ENCODE measurements at places on chromosomes 16 and 17.
A peak's percentile ranks its signal among the peaks of the same experiment; 100 is the strongest.

- no peak for DNase-seq
- H3K27ac ChIP-seq, result no peak overlapping the region
- no peaks in the 10 kb centered on the region for H3K4me1 ChIP-seq
- no peaks in the 10 kb centered on the region for H3K36me3 ChIP-seq
- no peaks in the 10 kb centered on the region for H3K27me3 ChIP-seq
- no peak overlapping the region for H3K4me3 ChIP-seq
These were observed 7.0 kb downstream of the XYLT2 start for GRCh38 chr17:50352693-50353599.

- H3K4me1 ChIP-seq, result no peaks in the 10 kb centered on the region
- H3K27me3 ChIP-seq, result peaks cover 89% of the 10 kb centered on the region
- H3K36me3 ChIP-seq, result no peaks in the 10 kb centered on the region
- no peak overlapping the region for H3K4me3 ChIP-seq
- no peak overlapping the region for H3K27ac ChIP-seq
These were observed 14.4 kb upstream of the METRNL start for GRCh38 chr17:83064732-83065659.

DNA sequence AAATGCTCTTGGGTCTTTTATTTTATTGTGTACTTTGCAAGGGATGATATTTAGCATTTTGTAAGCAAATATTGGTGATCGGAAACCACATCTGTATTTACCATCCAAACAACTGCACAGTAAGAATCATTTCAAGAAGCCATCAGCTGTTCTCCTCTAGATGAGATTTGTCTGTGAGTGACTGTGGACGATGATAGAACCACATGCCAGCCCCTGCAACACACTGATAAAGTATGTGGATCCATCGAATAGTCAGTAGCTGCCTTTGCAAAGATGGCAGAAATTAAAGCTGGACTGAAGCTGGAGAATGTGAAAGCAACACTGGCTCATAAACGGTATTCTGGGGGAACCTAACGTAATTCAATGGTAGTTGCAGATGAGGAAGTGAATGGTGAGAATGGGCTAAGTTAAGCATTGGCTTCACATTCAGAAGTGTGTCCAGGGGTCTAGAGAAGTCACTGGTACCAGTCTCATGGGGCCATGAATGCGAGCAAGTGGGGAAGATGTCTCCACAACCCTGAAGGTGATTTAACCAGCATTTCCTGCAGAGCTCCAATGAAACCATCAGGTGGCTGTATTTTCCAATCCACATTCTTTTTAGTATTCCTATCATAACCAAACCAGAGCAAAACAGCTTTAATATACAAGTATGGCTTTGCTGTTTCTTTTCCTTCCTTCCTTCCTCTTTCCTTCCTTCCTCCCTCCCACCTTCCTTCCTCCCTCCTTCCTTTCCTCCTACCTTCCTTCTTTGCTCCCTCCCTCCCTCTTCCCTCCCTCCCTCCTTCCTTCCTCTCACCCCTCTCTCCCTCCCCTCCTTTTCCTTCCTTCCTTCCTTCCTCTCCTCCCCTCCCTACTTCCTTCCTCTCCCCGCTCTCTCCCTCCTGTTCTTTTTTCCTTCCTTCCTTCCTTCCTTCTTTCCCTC lies 169.4 kb downstream of the ABCA8 start:
- no peak for DNase-seq
- no peaks in the 10 kb centered on the region for H3K36me3 ChIP-seq
- no peaks in the 10 kb centered on the region for H3K4me1 ChIP-seq
- no peak overlapping the region for H3K27ac ChIP-seq

DNA sequence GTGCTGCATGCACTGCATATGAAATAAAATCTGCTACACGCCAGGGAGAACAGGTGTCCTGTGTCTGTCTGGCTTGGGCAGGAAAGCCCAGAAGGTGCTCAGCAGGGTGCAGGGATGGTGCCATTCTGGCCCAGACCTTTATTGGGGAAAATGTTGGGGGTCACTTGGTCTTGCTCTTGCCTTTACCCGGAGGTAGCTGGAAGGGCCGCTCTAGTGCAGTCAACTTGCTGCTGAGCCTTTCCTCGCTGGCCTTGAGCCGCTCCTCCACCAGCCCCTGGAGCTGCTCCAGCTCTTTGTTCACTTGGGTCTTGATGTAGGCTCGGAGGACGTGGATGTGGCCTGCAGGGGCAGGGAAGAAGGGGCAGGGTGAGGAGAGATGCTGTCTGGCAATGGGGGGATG lies 4.5 kb downstream of the CFAP119 start:
- H3K27me3 ChIP-seq, result no peaks in the 10 kb centered on the region
- no peak overlapping the region for H3K27ac ChIP-seq
- peaks cover 8% of the 10 kb centered on the region for H3K4me1 ChIP-seq
- H3K36me3 ChIP-seq, result no peaks in the 10 kb centered on the region
- no peak overlapping the region for H3K4me3 ChIP-seq
- DNase-seq, result no peak

GRCh38 chr17:70157151-70157550 lies 12.2 kb upstream of the KCNJ2 start:
- no peaks in the 10 kb centered on the region for H3K4me1 ChIP-seq
- no peaks in the 10 kb centered on the region for H3K36me3 ChIP-seq
- H3K27me3 ChIP-seq, result no peaks in the 10 kb centered on the region

- peak overlapping the region; percentile 69 for H3K27ac ChIP-seq
- DNase-seq, result peak; percentile 60
- H3K36me3 ChIP-seq, result peaks cover 17% of the 10 kb centered on the region
- peaks cover 24% of the 10 kb centered on the region for H3K4me1 ChIP-seq
- H3K4me3 ChIP-seq, result peak overlapping the region; percentile 76
These were observed 763 bp upstream of the ACTG1 start for GRCh38 chr17:81513372-81513752.

- H3K27me3 ChIP-seq, result no peaks in the 10 kb centered on the region
- H3K4me1 ChIP-seq, result no peaks in the 10 kb centered on the region
- H3K4me3 ChIP-seq, result no peak overlapping the region
These were observed 23.5 kb upstream of the SIAH1 start for GRCh38 chr16:48408688-48409087.

DNA sequence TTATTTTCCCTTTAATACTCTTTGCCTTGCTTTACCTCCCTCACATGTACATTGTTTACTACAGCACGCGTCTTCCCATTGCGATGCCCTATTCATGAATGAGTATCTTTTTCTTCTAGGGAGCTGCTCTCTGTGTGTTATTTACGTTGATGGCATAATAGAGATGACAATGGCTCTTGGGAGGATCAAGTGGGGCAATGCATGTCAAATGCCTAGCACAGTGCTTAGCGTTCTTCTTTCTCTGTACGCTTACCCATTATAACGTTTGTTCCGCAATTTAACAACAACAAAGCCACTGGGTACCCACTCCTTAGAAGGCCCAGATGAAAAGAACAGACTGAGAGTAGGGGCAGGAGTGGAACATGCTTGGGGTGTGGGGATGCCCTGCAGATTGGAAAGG lies 271.6 kb upstream of the TNRC6C start:
- H3K36me3 ChIP-seq, result no peaks in the 10 kb centered on the region
- H3K4me1 ChIP-seq, result peaks cover 34% of the 10 kb centered on the region
- no peak overlapping the region for H3K27ac ChIP-seq
- H3K27me3 ChIP-seq, result no peaks in the 10 kb centered on the region

DNA sequence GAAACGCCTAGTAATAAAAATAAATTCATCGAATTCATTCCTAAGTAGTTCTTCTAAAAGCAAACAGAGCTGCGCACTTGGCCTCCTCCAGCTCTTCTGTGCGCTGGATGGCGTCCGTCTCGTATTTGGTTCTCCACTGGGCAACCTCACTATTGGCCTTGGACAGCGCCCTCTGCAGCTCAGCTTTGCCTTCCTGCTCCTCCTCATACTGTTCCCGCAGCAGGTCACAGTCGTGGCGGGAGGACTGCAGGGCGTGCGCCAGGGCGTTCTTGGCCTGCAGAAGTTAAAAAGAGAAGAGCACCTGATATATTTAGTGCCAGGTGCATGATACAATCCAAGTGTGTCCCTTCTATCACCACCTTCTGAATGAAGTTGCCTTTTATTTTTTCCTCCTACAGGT lies 21.8 kb downstream of the MYH3 start:
- no peak for DNase-seq
- H3K4me3 ChIP-seq, result no peak overlapping the region

DNA sequence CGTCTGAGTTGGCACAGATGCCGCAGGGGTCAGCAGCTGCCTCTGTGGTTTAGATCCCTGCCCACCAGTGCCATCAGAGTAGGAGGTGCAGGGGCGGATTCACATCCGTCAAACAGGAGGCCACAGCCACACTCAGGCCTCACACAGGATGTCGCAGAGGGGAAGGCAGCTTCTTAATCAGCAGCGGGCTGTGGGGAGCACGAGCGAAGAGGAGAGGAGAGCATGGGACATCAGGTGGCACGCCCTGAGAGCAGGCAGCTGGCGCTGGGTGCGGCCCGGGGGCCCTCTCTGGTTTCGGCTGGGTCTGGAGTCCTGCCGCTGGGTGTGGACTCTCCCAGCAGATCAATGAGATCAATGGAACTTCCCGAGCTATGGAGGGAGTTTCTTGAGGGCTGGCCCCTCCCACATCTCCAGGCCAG lies 9.6 kb downstream of the LLGL2 start:
- no peak overlapping the region for H3K4me3 ChIP-seq
- no peaks in the 10 kb centered on the region for H3K27me3 ChIP-seq
- no peaks in the 10 kb centered on the region for H3K36me3 ChIP-seq
- H3K27ac ChIP-seq, result no peak overlapping the region
- no peaks in the 10 kb centered on the region for H3K4me1 ChIP-seq

DNA sequence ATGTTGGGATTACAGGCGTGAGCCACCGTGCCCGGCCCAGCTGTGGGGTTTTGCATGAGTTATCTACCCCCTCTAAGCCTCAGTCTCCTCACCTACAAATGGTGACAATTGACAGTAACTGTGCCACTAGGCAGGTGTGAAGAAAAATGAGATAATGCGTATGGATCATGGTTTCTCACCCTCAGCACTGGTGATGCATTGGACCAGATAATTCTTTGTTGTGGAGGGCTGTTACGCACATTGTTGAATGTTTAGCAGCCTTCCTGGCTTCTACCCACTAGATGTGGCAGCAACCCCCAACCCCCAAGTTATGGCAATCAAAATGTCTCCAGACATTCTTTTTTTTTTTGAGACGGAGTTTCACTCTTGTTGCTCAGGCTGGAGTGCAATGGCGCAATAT lies 9.0 kb upstream of the HAPSTR1 start:
- H3K36me3 ChIP-seq, result no peaks in the 10 kb centered on the region
- no peak overlapping the region for H3K4me3 ChIP-seq
- H3K27me3 ChIP-seq, result no peaks in the 10 kb centered on the region
- H3K27ac ChIP-seq, result no peak overlapping the region
- DNase-seq, result no peak

- no peaks in the 10 kb centered on the region for H3K27me3 ChIP-seq
- no peak for DNase-seq
- H3K27ac ChIP-seq, result no peak overlapping the region
- H3K4me3 ChIP-seq, result no peak overlapping the region
These were observed 95.7 kb downstream of the WNT3 start for GRCh38 chr17:46722662-46723285.

DNA sequence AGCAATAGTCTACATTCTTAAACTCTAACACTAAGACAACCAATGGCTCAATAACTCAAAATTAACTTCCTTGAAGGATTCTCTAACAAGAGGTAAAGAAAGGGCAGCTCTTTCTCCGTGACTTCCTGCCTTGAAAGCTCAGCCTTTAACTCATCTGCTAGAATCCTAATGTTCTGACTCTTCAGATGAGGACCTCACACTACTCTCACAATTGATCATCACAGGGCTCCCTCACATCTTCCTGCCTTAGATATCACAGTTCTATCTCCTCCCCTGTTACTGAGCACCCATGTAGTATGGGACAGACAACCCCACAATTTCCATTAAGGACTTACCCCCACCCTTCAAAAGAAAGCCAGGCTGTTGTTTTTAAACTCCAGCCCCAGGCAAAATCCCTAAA lies 33.5 kb downstream of the SMURF2 start:
- no peak overlapping the region for H3K27ac ChIP-seq
- no peak overlapping the region for H3K4me3 ChIP-seq
- DNase-seq, result no peak
- no peaks in the 10 kb centered on the region for H3K4me1 ChIP-seq
- H3K27me3 ChIP-seq, result no peaks in the 10 kb centered on the region

DNA sequence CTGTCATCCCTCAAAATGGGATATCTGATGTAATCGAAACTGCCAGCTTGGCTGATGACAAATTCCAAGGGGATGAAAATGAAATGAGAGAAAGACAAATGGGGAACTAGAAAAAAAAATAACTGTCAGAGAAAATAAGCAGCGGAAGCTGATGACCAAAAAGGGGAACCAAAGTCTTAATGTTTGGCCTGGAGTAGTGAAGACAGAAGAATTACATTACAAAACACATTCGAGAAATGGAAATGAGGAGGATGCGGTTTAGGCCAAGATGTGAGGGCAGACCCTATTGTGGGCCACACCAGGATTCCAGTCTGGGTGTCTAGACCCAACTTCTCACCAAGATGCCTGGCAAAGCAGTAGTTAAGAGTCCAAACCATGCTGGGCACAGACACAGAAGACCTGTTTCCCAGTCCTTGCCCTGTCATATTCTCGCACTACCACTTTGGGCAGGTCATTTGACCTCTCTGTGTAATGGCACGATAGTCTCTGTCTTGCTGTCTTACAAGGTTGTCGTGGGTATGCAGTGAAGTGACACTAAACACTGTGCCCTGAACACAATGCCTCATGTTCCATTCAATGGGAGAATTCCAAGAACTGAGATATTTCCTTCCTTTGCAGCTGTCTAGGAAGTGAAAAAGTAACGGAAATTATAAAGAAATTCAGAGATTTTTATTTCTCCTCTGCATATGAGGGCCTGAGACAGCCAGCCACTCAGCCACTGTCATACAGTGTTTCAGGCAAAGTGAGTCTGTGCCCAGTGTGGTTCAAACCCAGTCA lies 12.3 kb upstream of the CCL2 start:
- no peaks in the 10 kb centered on the region for H3K36me3 ChIP-seq
- H3K4me3 ChIP-seq, result no peak overlapping the region
- DNase-seq, result no peak
- no peaks in the 10 kb centered on the region for H3K27me3 ChIP-seq
- H3K27ac ChIP-seq, result no peak overlapping the region

GRCh38 chr17:72120642-72121163 lies at the start of gene SOX9:
SOX9 (plus strand) TSS chr17:72121020; CDS start chr17:72121392, 372 bp downstream.
- peaks cover 29% of the 10 kb centered on the region for H3K27me3 ChIP-seq
- H3K4me3 ChIP-seq, result peak within 1 kb of the TSS; percentile 71
- DNase-seq, result peak; percentile 79

GRCh38 chr16:24007934-24008333 lies 172.2 kb downstream of the PRKCB start:
- no peak overlapping the region for H3K27ac ChIP-seq
- no peak for DNase-seq
- H3K4me3 ChIP-seq, result no peak overlapping the region
- peaks cover under 1% of the 10 kb centered on the region for H3K4me1 ChIP-seq
- no peaks in the 10 kb centered on the region for H3K36me3 ChIP-seq

- no peak overlapping the region for H3K4me3 ChIP-seq
- peak; percentile 24 for DNase-seq
- H3K27ac ChIP-seq, result no peak overlapping the region
- no peaks in the 10 kb centered on the region for H3K27me3 ChIP-seq
These were observed 164.5 kb downstream of the PRKCA start for GRCh38 chr17:66466840-66467367.

GRCh38 chr16:2468233-2468724 lies 2.8 kb upstream of the NTN3 start:
- H3K27ac ChIP-seq, result no peak overlapping the region
- H3K27me3 ChIP-seq, result peaks cover 50% of the 10 kb centered on the region
- H3K4me1 ChIP-seq, result 0 out of 2 replicates have a peak, but pooled peaks cover 2% of the 10 kb centered on the region
- no peaks in the 10 kb centered on the region for H3K36me3 ChIP-seq

GRCh38 chr17:82354804-82355308 lies 4.2 kb upstream of the TEX19 start:
- peaks cover 59% of the 10 kb centered on the region for H3K4me1 ChIP-seq
- no peak overlapping the region for H3K27ac ChIP-seq
- no peak for DNase-seq
- no peaks in the 10 kb centered on the region for H3K27me3 ChIP-seq
- H3K36me3 ChIP-seq, result no peaks in the 10 kb centered on the region
